ENCODE measurements at places on chromosomes 3 and 15.
A peak's percentile ranks its signal among the peaks of the same experiment; 100 is the strongest.

- no peak for DNase-seq
Measured at GRCh38 chr3:42600958-42601675, 631 bp downstream of the NKTR start.

- DNase-seq: no peak
Measured at GRCh38 chr3:53845881-53846133, 412 bp downstream of the CHDH start.

DNA sequence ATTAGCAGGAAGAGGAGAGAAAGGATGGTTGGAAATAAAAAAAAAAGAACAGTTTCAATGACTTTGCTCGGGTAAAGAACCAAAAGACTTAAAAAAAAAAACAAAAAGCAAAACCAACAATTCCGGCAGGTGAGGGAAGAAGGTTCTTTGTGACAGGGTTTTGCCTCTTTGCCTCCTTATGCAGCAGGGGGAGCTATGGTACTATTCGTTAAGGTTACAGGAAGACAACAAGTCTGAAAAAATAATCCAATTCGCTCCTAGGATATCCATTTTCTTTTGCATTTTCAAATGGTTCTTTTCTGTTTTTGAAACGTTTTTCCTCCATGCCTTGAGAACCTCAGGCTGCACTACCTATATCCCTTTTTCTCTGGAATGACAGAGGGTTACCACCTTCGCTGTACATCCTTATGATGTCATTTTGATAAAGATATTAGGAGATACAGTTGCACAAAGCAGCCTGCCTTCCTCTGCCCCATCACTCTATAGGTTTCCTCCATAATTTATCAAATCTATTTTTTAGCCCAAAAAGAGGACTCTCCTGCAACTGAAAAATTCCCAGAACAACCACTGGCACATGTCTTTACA, 55.0 kb downstream of the CFAP20DC start:
- peak; percentile 2 for DNase-seq

- no peak for DNase-seq
Measured at GRCh38 chr3:162760789-162761188, 1264.2 kb downstream of the OTOL1 start.

DNA sequence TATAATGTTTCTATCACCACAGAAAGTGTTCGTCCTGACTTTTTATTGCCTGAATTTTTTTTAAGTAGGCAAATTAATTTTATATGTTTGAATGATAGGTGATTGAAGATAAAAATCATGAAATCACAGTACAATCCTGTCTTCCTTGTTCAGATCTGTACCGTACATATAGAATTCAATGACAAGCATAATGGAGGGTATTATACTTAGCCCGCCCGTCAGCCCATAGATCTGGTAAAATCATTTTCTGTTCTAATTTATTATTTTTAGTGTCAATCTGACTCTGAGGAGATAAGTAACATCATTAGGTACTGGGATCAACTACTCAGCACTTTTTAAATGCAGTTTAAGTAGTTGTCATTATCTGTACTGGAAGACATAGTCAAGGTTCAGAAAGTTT, 269.9 kb downstream of the NR2F2 start:
- DNase-seq: no peak

GRCh38 chr15:53208751-53209150, 418.6 kb upstream of the ONECUT1 start:
- no peak for DNase-seq

DNA sequence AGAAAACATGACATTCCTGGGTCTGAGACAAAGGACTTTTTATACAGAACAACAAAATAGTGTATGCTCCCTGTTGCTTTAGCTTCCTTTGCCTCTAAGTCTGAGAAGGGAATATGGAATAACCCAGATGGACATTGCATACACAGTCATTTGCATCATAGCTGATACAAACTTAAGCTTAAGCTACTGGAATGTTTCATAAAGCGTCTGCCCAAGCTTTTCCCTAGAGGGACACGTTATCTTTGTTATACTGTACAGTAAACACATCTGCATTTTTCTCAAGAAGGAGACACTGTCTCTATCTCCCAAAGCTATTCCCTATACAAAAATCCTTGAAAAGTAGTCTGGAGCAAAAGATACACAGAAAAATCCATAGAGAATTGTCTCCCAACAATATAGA, 775.0 kb downstream of the DIPK2A start:
- no peak for DNase-seq

- no peak for DNase-seq
Measured at GRCh38 chr3:56917361-56918110, 115.8 kb upstream of the ARHGEF3 start.

DNA sequence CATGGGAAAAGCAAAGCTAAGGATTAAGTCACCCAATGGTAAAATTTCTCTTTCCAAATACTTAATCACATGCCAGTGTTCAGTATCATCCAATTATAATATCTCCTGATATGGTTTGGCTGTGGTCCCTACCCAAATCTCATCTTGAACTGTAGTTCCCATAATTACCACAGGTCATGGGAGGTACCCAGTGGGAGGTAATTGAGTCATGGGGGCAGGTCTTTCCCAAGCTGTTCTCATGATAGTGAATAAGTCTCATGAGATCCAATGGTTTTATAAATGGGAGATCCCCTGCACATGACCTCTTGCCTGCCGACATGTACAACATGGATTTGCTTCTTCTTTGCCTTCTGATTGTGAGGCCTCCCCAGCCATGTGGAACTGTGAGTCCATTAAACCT, 26.1 kb upstream of the NMB start:
- no peak for DNase-seq

DNA sequence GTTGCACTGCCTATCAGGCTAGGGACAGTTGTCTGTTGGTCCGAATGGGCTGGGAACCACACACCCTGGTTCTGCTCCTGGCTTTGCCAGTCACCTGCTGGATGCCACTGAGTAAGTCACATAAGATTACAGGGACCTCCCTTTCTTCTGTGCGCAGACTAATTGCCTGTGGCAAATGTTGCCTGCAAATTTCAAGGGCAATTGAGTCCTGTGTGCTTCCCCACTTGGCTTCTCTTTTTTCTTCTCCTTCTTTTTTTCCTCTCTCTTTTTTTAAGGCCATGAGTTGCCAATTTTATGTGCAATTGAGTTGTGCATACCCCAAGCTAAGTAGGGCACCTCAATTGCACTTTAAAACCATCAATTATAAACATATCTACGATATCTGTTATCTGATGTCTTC, 963.4 kb downstream of the MCTP2 start:
- DNase-seq: no peak

- DNase-seq: no peak
Measured at GRCh38 chr3:99578339-99578970, 59.9 kb upstream of the COL8A1 start.

- DNase-seq: no peak
Measured at GRCh38 chr3:69368129-69368741, 17.7 kb downstream of the FRMD4B start.

DNA sequence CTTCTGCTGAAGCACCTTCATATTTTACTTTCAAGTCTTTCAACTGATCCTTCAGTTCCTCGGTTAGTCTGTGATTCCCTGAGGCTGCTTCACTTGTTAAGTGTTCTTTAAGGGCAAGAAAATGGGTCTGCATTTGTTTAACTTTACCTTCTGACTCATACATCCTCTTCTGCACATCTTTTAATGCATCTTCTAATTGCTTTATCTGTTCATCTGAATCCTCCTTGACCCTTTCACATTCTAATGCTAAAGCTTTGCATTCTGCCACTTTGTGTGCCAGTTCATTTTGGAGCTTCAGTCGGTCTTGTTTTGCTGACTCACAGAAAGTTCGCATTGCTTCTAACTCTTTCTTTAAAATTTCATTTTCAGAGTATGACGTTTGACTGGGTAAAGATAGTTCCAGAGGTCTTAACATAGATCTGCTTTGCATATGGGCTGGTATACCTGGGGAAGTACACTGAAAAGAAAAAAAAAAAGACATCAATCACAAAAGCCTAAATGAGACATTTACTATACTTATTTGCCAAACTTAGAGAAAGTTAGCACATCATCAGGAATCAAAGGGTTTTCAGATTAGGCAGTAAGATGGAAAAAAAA, 94.3 kb downstream of the UACA start:
- DNase-seq: no peak

GRCh38 chr15:41161736-41162135, 45.7 kb upstream of the INO80 start:
- DNase-seq: no peak

DNA sequence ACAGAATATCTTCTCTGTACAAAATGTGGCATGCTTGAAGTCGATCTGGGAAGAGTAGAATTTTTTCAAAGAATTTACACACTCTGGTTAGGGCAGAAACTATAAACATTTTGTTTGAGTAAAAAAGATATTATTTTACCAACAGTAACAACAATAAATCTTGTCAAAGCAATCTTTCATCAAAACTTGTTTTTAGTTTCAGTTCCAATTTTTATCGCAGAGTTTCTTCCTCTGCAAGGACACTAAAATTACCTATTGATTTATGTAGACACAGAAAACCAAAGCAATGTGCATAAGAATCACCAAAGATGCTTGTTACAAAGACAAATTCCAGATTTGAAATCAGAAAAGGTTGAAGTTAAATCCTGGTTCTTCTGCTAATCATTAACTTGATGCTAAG, 61.9 kb downstream of the CGGBP1 start:
- no peak for DNase-seq

DNA sequence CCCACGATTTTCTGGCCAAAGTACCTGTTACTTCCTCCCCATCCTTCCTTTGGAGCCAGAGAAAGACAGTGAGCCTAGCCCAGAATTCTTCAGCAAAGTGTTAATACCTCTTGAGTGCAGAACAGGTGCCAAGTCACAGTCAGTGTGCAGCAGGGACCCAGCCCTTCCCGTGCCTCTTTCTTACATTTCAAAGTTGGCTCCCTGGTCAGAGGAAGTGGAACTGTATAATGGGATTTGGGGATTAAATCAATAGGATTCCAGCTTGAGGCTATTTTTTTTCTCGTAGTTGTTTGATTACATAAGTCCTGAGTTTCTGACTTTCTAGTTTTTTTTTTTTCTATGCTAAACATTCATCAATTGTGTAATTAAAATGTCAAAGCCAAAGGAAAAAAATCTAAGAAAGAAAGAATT, 52.6 kb upstream of the ABHD10 start:
- DNase-seq: no peak

GRCh38 chr3:99172736-99173657, 271.5 kb upstream of the DCBLD2 start:
- DNase-seq: peak; percentile 18

DNA sequence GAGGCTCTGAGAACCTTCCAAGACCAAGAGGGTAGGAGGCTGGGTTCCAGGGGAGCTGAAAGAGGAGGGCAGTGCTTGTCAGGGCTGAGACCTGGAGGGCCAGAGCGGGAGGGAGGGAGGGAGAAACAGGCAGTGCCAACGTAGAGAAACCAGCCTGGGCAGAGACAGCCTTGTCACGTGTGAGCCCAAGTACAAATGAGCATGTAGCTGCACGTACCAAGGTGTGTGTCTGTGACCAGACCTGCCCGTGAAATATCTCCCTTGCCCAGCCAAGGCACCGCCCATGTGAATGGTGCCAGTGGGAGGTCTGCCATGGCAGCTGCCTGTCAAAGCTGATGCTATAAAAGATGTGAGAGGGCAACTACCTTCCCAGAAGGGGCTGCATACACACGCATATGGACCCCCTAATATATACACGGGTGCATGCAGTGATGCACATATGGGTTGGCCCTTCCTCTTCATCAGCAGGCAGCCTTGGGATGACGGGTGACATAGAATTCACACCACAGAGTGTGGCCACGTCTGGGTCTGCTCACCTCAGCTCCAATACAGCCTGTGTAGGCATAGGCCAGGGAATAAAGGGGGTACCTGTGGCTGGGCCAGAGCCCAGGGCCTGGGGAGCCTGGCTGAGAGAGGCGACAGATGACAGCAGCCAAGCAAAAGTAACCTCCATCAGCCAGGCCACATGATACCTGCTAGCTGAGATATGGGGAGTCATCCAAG, 7.8 kb upstream of the CTDSPL start:
- no peak for DNase-seq

DNA sequence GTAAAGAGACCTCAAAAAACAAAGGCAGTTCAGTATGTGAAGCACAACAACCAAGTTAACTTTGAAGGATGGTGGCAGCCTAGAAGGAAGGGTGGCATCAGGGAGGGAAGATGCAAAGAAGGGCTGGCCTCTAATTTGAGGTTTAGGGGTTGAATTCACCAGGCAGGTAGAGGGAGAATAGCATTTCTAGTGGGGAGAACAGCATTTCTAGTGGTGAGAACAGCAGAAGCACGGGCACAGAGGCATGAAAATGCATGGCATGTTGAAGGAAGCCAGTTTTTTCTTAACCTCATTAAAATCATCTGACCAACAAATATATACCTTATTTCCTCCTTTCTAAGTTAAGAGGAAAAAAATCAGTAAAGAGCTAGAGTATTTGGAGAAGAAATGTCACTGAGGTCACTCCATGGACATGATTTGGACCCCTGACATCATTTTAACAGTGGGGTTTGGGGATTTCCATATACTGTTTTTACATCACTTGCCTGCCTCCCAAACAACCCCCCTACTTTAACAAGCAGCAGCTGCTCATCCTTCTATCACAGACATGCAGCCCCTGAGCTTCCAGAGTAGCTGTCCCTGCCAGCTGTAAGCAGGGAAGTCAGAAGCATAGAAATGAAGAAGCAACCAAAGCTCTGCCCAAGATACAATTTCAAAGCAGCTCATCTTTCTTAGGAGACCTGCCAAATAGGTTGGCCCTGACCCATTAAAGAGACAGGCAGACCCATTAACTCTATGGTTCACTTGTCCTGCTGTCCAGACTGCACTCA, 2.4 kb upstream of the POPDC2 start:
- DNase-seq: no peak

GRCh38 chr3:115512565-115513415, 110.5 kb upstream of the GAP43 start:
- peak; percentile 27 for DNase-seq

DNA sequence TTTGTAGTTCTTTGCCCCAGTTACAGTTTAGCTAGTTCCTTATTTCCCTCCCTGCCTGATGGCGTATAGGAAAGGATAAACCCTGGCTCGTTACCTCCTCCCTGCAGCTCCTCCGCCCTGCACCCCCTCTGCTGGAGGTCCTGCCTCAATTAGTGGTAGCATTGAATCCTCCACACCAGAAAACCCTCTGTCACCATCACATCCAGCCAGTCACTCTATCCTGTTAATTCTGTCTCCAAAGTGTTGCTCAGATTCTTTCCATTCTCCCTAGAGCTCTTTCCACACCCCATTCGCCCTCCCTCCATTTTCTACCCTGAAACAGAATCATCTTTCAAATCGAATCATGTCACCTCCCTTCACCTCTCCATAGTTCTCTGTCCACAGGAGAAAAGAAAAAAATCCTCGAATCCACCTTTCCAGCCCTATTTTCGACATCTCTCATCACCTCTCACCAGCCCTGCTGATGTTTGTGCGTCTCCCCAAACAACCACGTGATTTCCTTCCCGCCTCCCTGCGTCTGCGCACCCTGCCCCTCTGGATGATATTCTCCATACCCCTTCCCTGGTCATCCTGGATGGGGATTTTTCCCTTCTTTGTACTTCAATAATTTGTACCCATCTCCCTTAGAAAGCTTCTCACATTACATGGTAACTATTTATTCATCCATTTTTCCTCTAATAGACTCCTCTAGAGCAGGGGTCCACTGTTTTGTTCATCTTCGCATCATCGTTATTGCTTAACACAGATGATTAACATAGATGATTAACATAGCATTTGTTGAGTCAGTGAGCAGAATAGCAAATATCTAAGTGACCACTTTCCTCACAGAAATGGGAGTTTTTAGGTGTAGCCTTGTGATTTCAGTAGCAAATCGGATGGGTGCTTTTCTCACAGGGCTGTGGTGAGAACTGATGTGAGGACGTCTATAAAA, 37.1 kb downstream of the MAP3K13 start:
- DNase-seq: peak; percentile 51

Measured in NCI-H1930 (cell line).